ENCODE measurements at places on chromosomes 1 and 21. TPM values are rescaled to one million over a fixed set of nuclear protein-coding genes. Genes with fewer than 3 reads are reported as not detected.
A peak's percentile ranks its signal among the peaks of the same experiment; 100 is the strongest.

The CELA3B gene
- total RNA-seq, result not detected

The NR1I3 gene
- not detected for total RNA-seq

GRCh38 chr21:33849834-33850233 lies 65.8 kb downstream of the ATP5PO start:
- H3K27ac ChIP-seq, result no peak overlapping the region
- no peak for DNase-seq
- no peaks in the 10 kb centered on the region for H3K4me1 ChIP-seq
- no peaks in the 10 kb centered on the region for H3K27me3 ChIP-seq
- H3K4me3 ChIP-seq, result no peak overlapping the region
- H3K36me3 ChIP-seq, result no peaks in the 10 kb centered on the region

DNA sequence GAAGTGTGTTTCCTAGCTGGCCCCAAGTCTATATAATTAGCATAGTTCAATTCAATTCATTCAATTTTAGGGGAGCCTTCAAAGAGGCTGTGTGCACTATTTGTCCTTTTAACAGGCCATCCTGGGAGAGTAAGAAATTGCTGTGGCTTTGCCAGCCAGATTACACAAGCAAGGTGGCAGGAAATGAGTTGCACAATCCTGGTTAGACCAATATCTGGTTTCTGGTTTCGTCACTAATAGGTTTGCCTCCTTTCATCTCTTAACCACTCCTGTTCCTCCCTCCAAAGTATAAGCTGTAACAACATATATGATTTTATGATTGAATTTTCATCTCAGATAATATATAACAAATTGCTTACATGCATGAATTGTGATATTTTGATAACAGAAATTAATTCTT lies 84.1 kb upstream of the NEGR1 start:
- H3K27ac ChIP-seq, result no peak overlapping the region
- H3K27me3 ChIP-seq, result no peaks in the 10 kb centered on the region
- H3K4me3 ChIP-seq, result no peak overlapping the region
- H3K36me3 ChIP-seq, result no peaks in the 10 kb centered on the region

The CYP4A22 gene
- not detected for total RNA-seq

The KIF17 gene
- 4.6 TPM for total RNA-seq

DNA sequence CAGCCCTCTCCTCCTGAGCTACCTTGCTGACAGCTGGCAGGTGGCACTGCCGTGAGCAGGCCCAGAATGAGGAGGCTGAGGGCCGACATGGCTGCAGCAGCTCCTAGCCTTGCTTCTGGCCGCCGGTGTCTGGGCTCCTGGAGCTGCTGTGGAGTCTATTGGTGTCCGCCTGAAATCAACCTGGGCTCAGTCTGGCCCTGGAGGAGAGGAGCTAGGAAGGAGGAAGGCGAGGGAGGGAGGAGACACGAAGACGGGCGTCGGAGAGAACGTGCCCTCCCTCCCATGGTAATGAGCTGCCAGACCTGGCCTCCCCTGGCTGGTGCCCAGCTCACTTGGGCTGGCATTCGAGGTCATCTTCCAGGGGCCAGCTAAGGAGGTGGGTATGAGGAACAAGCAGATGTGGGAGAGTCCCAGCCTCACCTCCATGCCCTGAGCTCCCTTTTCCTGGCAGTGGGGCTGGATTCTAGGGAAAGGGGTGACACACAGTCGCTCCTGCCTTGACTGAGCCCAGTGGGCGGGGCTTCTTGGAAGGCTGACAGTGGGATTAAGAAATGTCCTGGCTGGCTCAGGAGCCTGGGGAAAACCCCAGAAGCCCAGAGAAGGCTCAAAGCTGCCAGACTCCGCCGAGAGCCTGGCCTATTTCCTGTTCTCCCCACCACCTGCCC lies at the start of gene PDZK1IP1:
Gene PDZK1IP1, minus strand, starts transcription at position 193 of the 665 bp plus-strand sequence. Its CDS starts 104 bp downstream, at position 89.
- no peaks in the 10 kb centered on the region for H3K27me3 ChIP-seq
- H3K36me3 ChIP-seq, result no peaks in the 10 kb centered on the region
- H3K4me1 ChIP-seq, result peaks cover 22% of the 10 kb centered on the region
- H3K4me3 ChIP-seq, result no peak within 1 kb of the TSS
- H3K27ac ChIP-seq, result peak within 1 kb of the TSS; percentile 36

DNA sequence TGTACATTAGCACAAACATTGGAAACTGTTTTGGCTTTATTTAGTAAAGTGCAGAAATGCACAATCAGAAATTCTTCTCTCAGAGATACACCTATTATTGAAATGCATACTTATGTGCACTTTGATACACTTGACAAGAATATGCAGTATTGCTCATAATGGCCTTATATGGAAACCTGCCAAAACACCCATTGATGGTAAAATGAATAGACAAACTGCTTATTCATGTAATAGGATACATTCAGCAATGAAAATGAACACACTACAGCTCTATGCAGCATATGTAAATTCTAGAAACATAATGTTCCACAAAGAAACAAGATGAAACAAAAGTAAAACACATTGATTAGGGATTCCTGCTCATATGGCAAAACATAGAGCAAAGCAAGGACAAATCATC lies 223.9 kb downstream of the S1PR1 start:
- no peak overlapping the region for H3K27ac ChIP-seq
- H3K27me3 ChIP-seq, result no peaks in the 10 kb centered on the region
- no peak overlapping the region for H3K4me3 ChIP-seq
- DNase-seq, result no peak
- H3K4me1 ChIP-seq, result no peaks in the 10 kb centered on the region

The COPA gene
- total RNA-seq, result 90.4 TPM

The DIRAS3 gene
- 32.6 TPM for total RNA-seq

DNA sequence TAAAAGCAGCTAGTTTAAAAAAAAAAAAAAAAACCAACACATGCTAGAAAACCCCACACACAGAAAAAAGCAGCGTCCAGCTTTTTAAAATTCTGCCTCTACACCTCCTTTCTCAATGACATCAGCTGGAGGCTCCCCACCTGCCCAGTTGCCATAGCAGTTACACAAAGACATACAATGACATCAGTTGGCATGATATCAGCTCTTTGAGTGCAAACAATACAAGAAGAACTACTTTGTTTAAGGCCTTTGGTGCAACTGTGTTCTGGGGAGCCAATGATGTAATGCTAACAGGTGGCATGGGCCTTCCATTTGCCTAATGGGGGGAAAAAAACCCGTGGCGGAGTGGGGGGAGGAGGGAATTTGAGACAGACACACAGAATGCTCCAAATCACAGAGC lies 32.9 kb downstream of the DUSP10 start:
- DNase-seq, result no peak
- no peak overlapping the region for H3K4me3 ChIP-seq
- H3K27me3 ChIP-seq, result no peaks in the 10 kb centered on the region

GRCh38 chr1:8170059-8170835 lies 144.1 kb upstream of the ERRFI1 start:
- H3K4me3 ChIP-seq, result no peak overlapping the region
- peak overlapping the region; percentile 72 for H3K27ac ChIP-seq
- H3K36me3 ChIP-seq, result no peaks in the 10 kb centered on the region
- DNase-seq, result no peak
- peaks cover 26% of the 10 kb centered on the region for H3K4me1 ChIP-seq

GRCh38 chr1:17841944-17842343 lies 86.8 kb downstream of the ACTL8 start:
- no peak overlapping the region for H3K27ac ChIP-seq
- DNase-seq, result no peak
- H3K4me1 ChIP-seq, result no peaks in the 10 kb centered on the region

- no peaks in the 10 kb centered on the region for H3K27me3 ChIP-seq
- no peaks in the 10 kb centered on the region for H3K36me3 ChIP-seq
- H3K4me3 ChIP-seq, result no peak overlapping the region
- no peaks in the 10 kb centered on the region for H3K4me1 ChIP-seq
These were observed 1106.9 kb upstream of the ADGRL4 start for GRCh38 chr1:80113168-80114038.

Measured in left ventricle myocardium inferior (tissue), 1 donor.